ENCODE measurements at places on chromosomes 16 and 17.

GRCh38 chr17:64273006-64273405 lies 9.9 kb upstream of the TEX2 start:
- no peak for DNase-seq

- DNase-seq = no peak
These were observed 7.9 kb downstream of the KCTD5 start for GRCh38 chr16:2689968-2690801.

DNA sequence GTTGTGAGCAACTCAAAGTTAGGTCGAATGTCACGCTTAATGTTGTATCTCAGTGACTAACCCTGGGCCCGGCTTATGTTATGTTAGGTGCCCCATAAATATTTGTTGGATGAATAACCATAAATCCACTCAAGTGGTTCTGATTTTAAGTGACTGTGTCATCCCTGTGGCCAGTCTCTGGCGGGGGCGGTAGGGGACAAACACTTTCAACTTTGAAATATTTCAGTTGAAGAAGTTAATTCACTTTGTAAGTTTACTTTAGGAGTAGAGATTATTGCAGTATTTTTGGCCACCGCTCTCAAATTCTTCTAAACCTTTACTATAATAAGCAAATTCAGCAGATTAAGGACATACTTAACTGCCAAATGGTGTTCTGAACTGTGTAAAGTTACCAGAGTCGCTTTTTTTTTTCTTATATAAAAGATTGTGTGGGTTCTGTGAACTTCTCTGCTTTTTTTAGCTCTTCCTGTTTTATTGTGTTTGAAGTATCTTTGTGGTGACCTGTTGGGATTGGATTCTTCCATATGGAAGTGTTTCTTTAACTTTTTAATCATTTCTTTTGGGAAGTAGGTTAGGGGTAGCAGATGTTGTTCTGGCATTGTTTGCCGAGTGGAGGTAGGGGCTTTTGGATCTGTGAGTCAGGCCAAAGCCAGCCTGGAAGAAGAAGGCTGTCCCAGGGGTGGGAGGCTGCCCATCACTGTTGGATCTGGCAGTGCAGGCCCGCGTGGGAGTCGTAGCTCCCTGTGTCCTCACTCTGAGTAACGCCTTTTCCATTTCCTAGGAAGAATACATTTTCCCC lies 61.4 kb upstream of the TBX2 start:
- DNase-seq = no peak

- DNase-seq = no peak
These were observed 610.2 kb downstream of the MAF start for GRCh38 chr16:78990309-78990701.

GRCh38 chr16:15948532-15949209 lies 745 bp upstream of the ABCC1 start:
- DNase-seq = no peak

DNA sequence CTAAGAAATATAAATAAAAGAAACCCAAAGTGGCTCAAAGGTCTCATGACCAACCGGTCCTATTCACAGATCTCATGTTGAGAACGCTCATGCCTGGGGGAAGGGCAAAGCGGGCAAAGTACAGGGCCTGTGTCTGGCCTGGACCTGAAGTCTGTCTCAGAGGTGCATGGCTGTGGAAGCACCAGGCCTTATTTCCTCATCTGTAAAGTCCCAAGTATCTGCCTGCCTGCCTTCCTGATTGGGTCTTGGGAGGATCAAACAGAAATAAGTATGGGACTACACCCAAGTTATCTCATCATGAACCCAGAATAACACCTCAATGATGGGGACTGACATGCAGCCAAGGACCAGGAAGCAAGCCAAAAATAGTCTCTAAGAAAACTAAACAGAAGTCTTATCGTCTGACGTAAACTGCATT lies 14.2 kb downstream of the AXIN2 start:
- DNase-seq = no peak
